Right hindlimb (tissue), 1 donor: ENCODE measurements at places on chromosomes 2 and 18.
A peak's percentile ranks its signal among the peaks of the same experiment; 100 is the strongest.

DNA sequence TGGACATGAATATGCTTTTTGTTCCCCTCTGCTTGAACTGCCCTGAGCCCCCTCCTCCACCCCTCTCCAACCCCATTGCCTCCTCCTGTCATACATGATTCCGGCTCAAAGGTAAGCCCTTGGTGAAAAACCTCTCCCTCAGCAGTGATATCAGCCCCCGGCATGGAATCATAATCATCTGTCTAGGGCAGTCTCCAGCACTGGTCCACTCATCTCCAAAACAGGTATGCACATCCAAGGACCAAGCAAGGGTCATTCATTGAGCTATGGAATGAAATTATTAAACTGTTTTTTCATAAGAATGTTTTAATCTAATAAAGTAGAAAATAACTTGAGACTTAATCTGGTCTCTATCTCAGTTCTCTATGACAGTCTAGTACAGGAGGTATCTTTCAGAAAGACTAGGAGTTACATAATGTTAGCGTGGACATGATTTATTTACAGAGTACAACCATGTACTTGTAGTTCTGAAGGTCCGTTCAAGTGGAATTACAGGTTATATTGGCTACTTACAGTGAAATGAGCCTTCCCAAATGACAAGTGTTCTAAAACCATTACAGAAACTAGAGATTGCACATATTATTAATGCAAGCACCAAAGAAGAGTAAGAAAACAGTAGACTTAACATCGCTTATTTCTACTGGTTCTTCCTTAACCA lies 75.2 kb downstream of the ACVR1 start:
- no peak for DNase-seq

DNA sequence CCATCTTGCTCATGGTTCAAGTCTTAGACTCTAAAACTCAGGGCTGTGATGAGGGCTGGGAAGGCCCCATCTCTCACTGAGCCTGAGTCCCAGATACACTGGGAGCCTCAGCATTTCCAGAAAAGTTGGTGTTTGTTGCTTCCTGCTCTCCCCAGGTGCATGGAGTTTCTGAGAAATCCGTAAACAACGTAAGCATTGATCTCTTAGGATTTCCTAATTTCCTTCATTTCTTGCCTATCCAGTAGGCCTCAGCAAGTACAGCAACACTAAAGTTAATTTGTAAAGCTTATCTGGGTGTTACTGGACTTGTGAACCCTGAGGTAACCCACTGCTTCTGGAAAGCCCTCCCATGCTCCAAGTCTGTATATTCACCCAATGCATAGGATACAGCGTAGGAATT lies 199.4 kb upstream of the SIX3 start:
- no peak for DNase-seq

GRCh38 chr18:27253571-27253970 lies 68.5 kb upstream of the CHST9 start:
- DNase-seq = no peak

DNA sequence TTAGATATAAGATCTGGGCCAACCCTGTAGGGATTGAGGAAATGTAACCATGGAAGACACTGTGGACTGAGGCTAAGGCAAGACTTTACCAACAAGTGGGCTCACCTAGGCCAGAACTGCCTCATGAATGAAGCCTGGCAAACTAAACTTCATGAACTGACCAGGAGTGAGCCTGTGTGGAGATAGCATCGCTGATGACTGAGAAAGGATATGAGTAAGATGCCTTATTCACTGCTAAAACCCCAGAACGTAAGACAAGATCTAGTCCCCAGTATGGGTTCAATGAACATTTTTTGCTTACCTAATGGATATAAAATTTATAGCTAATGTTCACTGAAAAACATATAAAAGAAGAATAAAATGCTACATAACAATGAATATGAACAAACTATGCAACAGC lies 399.8 kb downstream of the SATB2 start:
- no peak for DNase-seq

- peak; percentile 51 for DNase-seq
Observed at GRCh38 chr2:10977621-10978020, 65.9 kb downstream of the KCNF1 start.

- DNase-seq = no peak
Observed at GRCh38 chr2:177733322-177733855, 339.2 kb downstream of the PDE11A start.

DNA sequence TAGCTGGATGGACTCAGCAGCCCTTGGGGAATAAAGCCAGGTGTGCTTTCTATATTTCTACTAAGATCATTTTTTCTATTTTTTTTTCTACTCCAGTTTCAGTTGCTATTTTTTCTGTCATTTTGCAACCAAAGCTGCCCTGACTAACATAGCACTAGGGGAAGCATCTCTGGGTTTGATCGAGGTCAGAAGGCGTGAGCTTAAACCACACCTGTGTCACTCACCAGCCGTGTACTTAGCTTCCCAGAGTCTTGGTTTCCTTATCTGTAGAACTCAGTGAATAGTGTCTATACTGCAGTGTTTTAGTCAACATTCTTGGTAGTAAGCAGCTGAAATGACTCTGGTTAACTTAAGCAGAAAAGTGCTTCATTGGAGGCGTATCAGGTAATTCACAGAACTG lies 489.6 kb upstream of the SPRED2 start:
- no peak for DNase-seq

- no peak for DNase-seq
Observed at GRCh38 chr2:239443666-239444567, 43.1 kb upstream of the HDAC4 start.

- DNase-seq = no peak
Observed at GRCh38 chr2:105384861-105385260, 14.0 kb downstream of the FHL2 start.

- DNase-seq = no peak
Observed at GRCh38 chr18:58975296-58975695, 110.6 kb downstream of the ZNF532 start.

- DNase-seq = no peak
Observed at GRCh38 chr2:221851531-221852045, 279.5 kb upstream of the EPHA4 start.

GRCh38 chr18:28204154-28204553 lies 27.2 kb upstream of the CDH2 start:
- DNase-seq = no peak
